ENCODE measurements at places on chromosomes 5 and 9.

DNA sequence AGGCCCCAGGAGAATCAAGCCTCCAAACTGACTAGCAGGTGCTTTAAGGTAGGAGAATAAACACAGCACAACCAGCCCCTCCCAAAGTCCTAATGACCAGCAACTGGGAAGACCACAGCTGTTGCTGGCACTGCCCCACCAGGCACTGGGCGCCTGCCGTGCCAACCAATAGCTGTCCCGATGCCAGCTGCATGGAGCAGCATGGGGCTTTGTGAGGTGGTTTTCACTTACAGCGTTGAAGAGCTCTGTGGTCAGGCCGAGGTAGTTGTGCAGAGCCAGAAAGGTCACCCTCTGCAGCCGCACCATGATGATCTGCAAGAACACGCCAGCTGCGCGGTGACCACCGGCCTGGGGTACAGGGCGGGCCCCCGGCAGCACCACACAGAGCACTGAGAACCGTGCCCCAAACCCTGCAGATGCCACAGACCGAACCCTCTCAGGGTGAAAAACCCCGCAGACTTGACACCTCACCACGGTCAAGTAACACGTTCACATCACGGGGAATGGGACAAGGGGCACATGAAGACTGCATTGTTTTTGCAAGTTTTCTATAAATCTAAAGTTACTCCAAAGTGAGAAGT is 28.7 kb downstream of the PNPLA7 start:
- no peak for DNase-seq

- no peak for DNase-seq
Observed at GRCh38 chr9:97928986-97929604, 6.8 kb upstream of the TRMO start.

GRCh38 chr5:417301-418161 is 25.4 kb upstream of the EXOC3 start:
- DNase-seq: no peak

GRCh38 chr9:86966852-86967511 is 19.7 kb upstream of the GAS1 start:
- DNase-seq: no peak

- DNase-seq: no peak
Observed at GRCh38 chr5:115418788-115419187, 122.3 kb upstream of the CCDC112 start.

GRCh38 chr5:179912951-179913350 is 5.3 kb upstream of the TBC1D9B start:
- DNase-seq: no peak

- no peak for DNase-seq
Observed at GRCh38 chr9:111621895-111622480, 9.1 kb upstream of the DNAJC25 start.

GRCh38 chr5:72378639-72379289 is 58.6 kb downstream of the PTCD2 start:
- DNase-seq: no peak

- DNase-seq: no peak
Observed at GRCh38 chr9:98333703-98334582, 78.5 kb upstream of the TBC1D2 start.

DNA sequence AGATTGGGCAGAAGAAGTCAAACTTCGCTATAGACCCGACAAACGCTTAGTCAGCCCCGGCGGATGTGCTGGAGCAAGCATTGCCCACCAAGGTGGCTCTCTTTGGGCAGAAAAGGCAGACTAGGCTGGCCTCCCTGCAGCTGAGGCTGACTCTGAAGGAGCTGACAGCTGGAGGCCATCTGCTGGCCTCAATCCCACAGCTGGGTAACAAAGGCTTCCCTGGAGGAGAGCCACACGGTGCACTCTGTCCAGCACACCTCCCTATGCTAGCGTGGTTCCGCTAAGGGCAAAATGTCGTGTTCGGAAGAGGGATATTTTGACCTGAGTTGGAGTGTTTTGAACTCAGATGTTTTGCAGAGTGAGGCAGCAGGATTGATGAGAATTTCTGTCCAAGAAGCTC is 103.5 kb upstream of the PTCH1 start:
- DNase-seq: no peak

- DNase-seq: no peak
Observed at GRCh38 chr9:28365020-28365640, 791.8 kb upstream of the C9orf72 start.

DNA sequence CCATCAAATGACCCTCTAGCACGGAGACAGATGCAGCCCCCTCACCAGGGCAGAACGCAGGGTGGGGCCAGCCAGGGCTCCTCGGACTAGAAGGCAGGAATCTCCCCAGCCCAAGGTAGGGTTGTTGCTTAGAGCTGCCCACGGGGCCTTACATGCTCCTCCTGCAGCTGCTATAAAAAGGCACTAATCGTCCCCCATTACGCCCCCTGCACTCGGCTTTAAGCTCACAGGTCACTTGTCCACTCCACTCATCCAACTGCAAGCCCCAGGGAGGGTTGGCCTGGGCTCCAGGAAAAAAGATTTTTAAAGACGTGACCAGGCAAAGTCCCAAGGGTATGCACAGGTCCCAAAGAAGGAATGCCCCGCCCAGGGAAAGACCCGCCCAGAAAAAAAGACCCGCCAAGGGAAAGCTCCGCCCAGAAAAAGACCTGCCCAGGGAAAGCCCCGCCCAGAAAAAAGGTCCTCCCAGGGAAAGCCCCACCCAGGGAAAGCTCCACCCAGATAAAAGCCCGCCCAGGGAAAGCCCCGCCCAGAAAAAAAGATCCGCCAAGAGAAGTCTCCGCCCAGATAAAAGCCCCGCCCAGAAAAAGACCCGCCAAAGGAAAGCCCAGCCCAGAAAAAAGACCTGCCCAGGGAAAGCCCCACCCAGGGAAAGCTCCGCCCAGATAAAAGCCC is 11.1 kb downstream of the GRIN1 start:
- no peak for DNase-seq

GRCh38 chr5:68285851-68286611 is 70.5 kb downstream of the PIK3R1 start:
- no peak for DNase-seq

GRCh38 chr9:106228861-106229260 is 534.5 kb downstream of the TMEM38B start:
- no peak for DNase-seq

GRCh38 chr9:133403766-133404453 is 13.9 kb downstream of the REXO4 start:
- peak; percentile 41 for DNase-seq

- DNase-seq: no peak
Observed at GRCh38 chr5:172410160-172410559, 44.2 kb downstream of the SH3PXD2B start.

DNA sequence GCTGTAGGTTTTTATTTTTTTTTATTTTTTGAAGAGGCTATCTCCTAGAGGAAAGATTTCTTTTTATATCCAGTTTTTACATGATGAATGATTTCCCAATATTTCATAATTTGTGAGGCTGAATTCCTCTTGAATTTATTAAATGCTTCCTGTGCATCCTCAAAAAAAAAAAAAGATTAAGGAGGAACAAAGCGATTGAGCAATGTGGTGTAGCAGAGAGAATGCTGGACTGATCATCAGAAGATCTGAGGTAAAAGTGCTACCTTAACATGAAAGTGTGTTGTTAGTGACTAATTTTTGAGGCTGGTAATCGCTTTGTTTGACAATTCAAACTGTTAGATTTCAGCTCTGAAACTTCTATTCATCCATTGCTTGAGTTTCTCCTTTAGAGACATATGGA is 125.1 kb downstream of the ESM1 start:
- DNase-seq: no peak

DNA sequence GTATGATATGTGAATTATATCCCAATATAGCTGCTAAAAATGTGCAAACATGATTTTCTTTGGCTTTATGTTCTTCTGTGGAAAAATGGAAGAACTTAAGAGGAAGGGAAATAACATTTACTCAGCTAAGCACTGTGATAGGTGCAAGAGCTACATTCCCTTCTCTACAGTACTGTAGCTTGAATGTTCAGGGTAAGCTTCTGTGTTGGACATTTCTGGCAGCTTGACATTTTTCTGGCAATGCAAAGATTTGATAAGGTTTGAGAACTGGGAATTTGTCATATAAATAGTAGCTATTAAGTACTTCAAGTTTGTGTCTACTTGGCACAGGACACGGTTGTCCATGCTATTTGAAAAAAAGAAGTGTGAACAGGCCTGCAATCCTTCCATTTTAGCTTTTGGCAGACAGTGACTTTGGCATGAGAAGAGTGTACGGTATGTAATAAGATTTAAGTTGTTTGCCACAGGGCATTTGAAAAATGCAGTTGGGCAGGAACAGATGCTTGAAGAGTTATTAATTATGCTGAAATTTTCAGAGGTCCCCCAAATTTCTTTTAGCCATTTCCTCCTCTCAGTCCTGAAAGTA is 77.6 kb downstream of the KIF4B start:
- no peak for DNase-seq

DNA sequence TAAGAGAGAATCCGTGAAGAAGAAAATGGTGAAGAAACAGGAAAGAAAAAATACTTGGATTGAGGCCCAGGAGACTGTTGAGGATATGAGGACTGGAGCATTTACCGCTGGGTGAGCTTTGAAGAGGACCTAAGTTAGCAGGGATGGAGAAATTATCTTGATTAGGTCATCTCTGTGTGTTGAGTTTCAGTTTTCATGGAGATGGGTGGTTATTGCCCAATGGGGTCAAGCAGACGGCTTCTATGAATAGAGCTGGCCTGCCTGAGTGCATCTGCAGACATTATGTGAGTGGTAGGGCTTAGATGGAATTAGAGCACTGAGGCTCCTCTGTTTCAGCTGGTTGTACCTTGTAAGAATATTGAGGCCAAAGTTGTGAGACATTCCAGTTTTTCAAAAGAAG is 245.4 kb upstream of the FBXL7 start:
- DNase-seq: no peak

- no peak for DNase-seq
Observed at GRCh38 chr9:74810200-74810599, 77.5 kb downstream of the TRPM6 start.

DNA sequence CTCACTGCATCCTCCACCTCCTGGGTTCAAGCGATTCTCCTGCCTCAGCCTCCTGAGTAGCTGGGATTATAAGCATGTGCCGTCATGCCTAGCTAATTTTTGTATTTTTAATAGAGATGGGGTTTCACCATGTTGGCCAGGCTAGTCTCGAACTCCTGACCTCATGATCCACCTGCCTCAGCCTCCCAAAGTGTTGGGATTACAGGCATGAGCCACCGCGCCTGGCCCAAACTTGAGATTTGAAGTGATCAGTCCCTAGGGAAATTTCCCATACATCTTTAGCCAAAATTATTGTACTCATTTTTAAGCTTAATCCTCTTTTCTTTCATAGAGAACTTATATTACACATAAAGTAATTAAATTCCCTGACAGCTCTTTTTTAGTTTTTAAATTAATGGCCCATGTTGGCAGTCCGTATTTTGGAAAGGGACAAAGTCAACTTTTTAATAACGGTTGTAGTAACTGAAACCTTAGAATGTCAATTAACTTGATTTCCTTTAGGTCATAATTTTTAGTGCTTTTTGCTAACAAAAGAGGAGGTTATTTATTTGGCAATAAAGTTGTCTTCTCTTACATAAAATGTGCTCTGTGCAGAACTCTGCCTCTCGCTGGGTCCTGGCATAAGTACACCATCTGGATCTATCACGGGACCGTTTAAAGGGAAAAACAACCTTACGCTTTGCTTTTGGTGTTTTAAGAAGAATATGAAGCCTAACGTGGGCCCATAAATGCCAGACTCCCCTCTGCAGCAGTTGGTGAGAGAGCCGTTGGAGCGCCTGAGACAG is 142.3 kb upstream of the OTULINL start:
- DNase-seq: no peak

DNA sequence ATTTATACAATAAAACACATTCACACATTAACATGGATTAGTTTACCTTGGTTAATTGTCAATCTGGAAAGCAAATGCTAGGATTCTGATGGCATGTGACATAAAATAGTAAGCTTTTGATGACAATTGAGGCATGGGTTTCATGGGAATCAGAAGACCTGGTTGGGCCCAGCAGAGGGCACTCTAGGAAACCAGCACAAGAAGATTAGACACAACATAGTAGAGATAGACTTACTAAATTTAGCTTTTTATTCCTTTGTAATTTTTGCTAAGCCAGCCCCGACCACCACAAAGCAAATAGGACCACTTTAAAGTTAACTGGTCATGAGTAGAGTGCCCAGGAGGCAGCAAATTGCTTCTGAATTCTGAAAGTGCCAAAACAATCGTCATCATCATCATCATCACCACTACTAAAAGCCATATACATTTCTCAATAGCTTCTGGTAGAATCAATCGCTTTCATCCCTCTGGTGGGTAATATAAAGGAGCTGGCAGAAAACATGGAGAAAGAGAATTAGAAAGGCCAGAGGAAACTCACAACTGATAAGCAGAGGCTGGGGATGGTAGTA is 163.2 kb downstream of the ARRDC3 start:
- DNase-seq: no peak

- DNase-seq: no peak
Observed at GRCh38 chr5:104635227-104635626, 1072.6 kb upstream of the NUDT12 start.

DNA sequence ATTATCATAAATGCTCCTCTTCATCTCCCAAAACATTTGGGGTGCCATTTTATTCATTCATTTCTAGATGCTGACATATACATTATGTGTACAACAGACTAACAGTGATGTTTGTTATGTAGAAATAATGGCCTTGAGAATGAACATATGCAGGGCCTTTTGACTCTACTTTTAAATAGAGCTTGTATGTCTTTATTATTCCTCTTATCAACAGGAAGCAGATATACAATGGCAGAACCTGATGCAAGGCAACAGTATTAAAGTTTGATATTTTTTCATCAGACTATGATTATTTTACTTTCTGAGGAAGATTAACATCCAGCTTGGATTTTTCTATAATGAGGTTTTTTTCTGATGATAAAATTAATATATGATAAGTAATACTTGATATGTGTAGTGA is 44.1 kb downstream of the SNX18 start:
- DNase-seq: no peak

DNA sequence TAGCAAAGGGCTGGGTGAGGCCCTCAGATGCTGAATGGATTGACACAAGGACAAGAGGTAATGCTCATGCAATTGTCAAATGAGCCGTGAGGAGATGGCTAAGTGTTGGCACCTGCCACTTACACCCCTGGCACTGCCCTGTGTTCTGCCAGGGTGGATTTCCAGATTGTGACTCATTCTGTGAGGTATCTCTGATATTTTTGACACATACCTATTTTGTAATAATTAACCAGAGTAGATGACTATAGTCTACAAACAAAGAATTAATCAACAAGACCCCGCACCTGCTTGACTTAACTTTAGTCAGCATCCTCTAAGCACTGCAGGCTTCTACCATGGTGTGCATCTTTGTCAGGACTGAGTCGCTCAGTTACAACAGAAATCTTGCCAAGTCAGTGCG is 200.8 kb downstream of the DIRAS2 start:
- no peak for DNase-seq
